Stimulated activated CD4-positive, alpha-beta T cell treated with anti-CD3 and anti-CD28 coated beads, TNF-alpha, amount 100 ng/mL, for 48 hours (primary cell): ENCODE measurements at places on chromosomes 16 and 17.

GRCh38 chr17:81428948-81429774 lies 33.9 kb downstream of the BAHCC1 start:
- DNase-seq: no peak

GRCh38 chr17:10270258-10270657 lies 71.9 kb upstream of the GAS7 start:
- no peak for DNase-seq

DNA sequence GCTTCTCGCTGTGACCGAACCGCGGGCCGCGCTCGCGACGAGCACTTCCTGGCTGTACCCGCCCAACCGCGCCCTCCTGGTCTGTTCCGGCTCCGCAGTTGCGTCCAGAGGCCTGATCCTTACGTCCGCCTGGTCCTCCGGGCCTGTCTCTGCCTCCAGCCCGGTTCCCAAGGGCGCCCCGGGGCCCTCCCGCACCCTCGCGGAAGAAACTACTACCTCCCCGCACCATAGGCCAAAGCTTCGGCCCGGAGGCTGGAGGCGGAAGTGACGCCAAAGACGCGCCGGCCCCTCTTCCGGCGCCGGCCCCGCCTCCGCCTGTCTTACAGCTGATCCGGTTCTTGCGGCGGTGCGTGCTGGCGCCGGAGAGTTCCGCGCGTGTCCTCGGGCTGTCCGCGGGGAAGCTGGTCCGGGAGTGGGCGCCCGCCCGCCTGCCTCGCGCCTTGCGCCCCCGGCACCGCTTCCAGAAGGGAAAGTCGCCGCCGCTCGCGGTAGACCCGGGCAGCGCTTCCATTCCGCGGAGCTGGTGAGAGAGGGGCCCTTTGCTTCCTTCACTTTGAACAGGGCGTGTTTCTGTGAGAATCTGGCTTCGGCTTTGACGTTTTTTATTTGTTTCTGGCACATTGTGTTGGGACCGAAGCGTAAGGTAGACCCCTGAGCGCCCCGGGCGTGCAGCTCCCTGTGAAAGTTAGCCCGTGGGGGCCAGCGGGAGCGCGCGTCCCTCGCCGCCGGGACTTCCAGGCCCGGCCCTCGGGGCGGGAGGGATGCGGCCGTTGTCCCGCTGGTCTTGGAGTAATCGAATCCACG lies at the start of gene ZNF778:
Gene ZNF778 (plus strand): TSS at position 316 of the 804 bp plus-strand sequence. CDS start 3,425 bp downstream, outside the sequence.
- DNase-seq: peak; percentile 58

DNA sequence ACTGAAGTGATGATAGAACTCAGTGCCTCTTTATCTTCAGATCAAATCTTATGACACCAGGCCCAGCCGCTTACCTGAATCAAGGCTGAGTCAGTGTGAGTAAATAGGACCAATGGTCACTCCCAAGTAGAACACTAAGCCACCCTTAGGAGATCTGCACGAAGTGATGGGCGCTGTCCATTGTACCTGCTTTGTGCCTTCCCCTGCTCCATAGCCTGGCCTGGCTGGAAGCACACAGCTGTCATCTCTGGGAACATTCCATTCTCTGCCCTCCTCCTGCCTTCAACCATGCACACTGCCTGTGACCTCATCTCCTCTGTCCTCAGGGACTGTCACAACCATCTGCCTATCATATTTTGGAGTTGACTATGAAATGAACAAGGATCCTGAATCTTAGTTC lies 279.5 kb upstream of the ASIC2 start:
- no peak for DNase-seq

GRCh38 chr17:61728297-61728836 lies 135.0 kb downstream of the BRIP1 start:
- DNase-seq: no peak

GRCh38 chr16:21989133-21989532 lies 11.8 kb downstream of the PDZD9 start:
- DNase-seq: no peak

GRCh38 chr16:8763899-8764298 lies 33.5 kb downstream of the TMEM186 start:
- no peak for DNase-seq

- DNase-seq: no peak
Measured at GRCh38 chr17:64056269-64057005, 36.0 kb upstream of the ICAM2 start.

DNA sequence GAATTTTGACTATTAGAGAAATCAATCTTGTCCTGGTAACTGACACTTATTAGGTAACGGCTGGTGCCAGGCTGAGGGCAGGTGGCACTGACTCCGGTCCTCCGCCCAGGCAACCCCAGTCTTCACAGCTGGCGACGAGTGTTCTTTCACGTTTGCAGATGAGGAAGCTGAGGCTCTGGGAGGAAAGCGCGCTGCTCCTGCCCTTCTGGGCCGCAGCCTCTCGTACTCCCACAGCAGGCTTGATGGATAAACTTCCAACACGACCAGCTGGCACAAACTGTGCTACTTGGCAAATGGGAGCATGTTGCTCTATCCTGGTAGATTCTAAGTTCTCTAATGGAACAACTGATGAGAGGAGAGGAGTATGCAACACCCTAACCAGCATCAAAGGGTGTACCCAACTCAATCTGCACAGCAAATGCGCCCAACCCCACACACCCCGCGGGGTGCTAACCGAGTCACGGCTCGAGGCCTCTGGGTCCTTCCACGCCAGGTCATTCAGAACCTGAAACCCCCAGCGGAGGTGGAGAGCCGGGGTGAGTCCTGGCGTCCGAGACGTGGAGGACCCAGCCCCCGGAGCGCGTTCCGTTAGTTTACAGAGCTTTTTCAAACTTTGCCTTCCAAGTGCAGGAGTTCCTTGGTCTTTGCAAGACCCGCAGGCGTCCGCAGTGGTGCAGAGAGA lies 477 bp upstream of the SLC47A1 start:
- no peak for DNase-seq

GRCh38 chr17:80005360-80006338 lies 30.0 kb downstream of the TBC1D16 start:
- no peak for DNase-seq

DNA sequence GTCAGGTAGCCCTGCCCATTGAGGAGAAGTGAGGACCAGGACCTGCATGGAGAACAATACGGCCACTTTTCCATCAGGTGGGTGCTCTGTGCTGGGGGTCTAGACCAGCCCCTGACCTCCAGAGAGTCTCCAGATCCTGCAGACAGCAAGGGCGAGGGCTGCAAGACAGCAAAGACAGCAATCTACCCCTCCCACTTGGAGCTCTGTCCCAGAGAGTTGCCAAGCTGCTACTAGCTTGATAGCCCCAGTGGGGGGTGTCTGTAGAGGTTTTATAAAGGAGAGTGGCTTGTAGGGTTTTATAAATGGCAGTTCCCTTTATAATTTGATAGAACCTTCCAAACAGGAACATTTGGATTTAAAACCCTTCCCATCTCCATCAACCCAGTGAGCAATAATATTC lies 16.7 kb upstream of the SLFN11 start:
- DNase-seq: no peak

DNA sequence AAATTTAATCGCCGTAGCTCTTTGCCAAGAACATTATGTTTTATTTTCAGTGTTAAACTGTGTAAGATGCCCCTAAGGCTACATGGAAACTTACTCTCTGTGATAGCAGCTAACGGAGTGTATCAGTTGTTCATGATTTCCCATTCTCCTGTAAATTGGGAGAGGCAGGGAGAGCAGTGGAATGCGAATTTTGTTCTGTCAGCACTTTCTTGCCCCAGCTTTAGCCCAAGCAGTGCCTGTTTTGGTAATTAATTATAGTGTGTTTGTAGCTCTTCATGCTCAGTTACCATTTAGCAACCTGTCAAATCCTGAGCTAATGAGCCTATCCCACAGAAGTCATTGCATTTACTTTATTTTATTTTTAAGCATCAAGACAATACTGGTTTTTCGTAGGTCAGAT lies 475.1 kb upstream of the RBFOX1 start:
- no peak for DNase-seq

DNA sequence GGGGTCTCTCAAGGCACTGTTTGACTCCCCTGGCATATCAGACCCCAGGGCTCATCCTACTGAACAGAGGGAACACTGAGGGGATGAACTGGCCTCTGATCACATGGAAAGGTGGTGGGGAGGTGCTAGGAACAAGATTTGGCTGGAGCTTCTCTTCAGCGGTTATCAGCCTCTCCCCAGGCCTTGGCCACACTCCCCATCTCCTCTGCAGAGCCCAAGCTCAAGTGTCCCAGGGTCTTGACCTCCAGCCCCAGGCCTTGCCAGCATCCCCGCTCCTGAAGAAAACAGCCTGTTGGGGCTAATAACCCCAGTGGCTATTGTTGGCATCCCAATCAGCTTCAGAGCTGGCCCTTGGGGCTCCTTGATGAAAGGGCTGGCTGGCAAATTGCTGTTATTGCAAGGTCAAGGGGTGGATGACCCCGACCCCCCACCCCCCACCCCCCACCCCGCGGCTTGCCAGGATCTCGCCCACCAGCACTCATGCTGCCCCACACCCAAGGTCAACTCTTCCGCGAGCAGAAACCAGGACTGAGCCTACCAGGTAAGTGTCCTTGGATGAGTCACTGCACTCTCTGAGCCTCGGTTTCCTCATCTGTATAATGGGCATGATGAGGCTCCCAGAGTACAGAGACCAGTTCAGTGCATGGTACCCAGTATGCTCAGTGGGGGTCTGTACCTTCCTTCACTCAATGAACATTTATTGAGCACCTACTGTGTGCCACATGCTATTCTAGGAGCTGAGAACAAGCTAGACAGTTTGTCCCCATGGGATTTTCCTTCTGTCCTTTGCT lies 18.8 kb upstream of the FAM83G start:
- no peak for DNase-seq

- DNase-seq: no peak
Measured at GRCh38 chr17:57667461-57667923, 77.6 kb downstream of the CCDC182 start.

DNA sequence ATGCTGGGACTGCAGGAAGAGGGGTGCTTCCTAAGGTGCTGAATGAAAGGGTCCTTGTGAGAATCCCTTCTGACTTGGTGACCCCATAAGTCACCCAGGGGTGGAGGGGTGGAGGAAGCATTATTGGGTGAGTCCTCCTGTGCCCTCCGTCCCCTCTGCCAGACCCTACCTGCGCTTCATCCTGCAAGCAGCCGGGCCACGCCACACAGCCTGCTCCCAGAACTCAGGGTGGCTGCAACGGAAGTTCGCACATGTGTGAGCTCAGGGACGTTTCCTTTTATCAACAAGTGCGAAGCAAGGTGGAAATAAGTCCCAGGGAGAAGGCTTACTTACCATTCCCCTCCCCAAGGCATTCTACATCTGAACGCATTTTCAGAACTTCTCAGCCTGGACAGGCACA lies 40.9 kb downstream of the COX4I1 start:
- no peak for DNase-seq

- DNase-seq: no peak
Measured at GRCh38 chr16:71919035-71919434, 23.7 kb downstream of the IST1 start.

- no peak for DNase-seq
Measured at GRCh38 chr16:21645261-21645721, 7.1 kb downstream of the IGSF6 start.

DNA sequence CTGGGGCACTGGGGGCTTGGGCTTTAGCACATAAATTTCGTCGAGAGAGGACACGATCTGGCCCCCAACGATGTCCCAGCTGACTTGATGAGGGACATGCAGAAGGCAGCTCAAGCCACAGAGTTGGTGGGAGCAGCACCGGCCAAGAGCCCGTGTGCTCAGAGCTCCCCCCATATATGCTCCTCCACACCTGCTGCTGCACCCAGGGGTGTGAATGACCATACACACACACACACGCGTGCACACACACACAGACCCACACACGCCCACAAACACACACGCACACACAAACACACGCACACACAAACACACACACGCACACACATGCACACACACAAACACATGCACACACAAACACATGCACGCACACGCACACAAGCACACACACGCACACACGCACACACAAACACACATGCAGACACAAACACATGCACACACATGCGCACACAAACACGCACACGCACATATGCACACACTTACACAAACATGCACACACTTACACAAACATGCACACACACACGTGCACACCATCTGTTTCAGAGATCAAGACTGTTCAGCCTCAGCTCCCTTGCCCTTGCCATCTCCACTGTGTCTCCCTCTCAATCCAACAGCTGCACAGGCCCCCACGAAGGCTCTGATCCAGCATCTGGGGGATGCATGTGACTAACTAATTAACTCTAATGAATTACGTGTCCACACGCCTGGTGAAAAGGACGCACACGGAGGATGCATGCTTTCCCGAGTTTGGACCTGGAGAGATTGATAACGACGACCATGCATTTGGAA lies 85.6 kb upstream of the TNRC6C start:
- no peak for DNase-seq

- DNase-seq: no peak
Measured at GRCh38 chr17:6669479-6670212, 18.1 kb downstream of the C17orf100 start.

- no peak for DNase-seq
Measured at GRCh38 chr17:29918922-29919856, 10.8 kb downstream of the SSH2 start.

DNA sequence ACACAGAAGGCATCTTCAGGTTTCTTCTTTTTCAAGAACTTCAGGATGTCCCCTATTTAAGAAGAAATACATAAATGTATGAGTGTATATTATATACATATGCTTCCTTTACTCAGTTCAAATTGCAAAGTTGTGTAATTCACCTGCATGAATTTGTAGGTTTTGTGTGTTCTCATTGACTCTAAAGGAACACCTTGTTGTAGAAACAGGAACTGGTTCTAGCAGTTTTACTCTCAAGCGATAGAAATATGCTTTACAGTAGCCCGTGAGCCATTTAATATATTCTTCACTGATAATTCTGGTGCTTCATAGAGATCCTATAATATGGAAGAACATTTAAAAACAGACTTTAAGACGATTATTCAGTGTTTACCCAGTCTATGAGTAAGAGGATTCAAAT lies 53.3 kb upstream of the LRRC37A3 start:
- no peak for DNase-seq

DNA sequence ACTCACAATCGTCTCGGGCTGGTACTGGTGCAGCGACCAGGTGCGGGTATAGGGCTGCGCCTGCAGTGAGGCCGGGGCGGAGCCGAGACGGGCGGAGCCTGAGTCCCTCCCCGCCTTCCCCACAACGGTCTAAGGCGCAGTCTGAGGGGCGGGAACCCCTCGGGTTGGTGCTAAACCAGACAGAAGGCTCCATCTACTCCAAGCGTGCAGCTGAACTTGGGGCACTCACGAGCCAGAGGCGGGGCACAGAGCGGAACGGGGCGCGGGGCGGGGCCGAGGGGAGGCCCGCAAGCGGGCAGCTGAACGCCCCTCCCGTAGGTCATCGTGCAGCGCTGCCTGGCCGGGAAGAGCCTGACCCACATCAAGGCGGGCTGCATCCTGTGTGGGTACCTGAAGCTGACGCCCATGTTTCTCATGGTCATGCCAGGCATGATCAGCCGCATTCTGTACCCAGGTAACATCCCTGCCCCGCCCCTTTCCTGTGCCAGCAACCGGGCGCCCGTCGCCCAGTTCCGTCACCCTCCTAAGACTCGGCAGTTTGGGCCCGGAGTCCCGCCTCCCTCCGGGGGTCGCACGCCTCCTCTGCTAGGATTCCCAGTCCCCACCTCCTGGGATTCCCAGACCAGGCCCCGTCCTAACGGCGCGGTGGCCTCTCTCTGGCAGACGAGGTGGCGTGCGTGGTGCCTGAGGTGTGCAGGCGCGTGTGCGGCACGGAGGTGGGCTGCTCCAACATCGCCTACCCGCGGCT lies 5.0 kb downstream of the SLC5A2 start:
- peak; percentile 54 for DNase-seq
